ENCODE measurements at places on chromosomes 12 and 14. TPM values are rescaled to one million over a fixed set of nuclear protein-coding genes. Genes with fewer than 3 reads are reported as not detected.

TSPAN8 gene
- total RNA-seq: 269 TPM

GRCh38 chr12:89918172-89918846, 209.7 kb upstream of the ATP2B1 start:
- peak; percentile 98 for DNase-seq

DNA sequence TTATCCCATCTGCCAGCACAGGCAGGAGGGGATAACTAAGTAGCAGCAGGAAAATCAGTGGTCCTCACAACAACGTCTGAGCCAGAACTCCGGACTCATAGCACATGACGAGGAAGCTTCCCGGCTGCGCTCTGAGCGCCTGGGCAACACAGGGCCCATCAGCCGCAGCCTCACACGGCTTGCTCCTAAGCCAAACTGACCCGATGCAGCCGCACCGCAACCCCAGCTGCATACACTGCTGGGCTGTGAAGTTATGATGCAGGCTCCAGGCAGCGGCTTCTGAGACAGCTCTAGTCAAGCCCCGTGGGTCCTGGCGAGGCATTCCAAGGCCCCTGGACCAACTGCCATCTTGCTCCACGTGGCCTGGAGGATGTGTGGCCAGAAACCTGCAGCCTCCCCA, 28.1 kb downstream of the ZFYVE21 start:
- DNase-seq: no peak

KCNK10 gene
- total RNA-seq: not detected

DNA sequence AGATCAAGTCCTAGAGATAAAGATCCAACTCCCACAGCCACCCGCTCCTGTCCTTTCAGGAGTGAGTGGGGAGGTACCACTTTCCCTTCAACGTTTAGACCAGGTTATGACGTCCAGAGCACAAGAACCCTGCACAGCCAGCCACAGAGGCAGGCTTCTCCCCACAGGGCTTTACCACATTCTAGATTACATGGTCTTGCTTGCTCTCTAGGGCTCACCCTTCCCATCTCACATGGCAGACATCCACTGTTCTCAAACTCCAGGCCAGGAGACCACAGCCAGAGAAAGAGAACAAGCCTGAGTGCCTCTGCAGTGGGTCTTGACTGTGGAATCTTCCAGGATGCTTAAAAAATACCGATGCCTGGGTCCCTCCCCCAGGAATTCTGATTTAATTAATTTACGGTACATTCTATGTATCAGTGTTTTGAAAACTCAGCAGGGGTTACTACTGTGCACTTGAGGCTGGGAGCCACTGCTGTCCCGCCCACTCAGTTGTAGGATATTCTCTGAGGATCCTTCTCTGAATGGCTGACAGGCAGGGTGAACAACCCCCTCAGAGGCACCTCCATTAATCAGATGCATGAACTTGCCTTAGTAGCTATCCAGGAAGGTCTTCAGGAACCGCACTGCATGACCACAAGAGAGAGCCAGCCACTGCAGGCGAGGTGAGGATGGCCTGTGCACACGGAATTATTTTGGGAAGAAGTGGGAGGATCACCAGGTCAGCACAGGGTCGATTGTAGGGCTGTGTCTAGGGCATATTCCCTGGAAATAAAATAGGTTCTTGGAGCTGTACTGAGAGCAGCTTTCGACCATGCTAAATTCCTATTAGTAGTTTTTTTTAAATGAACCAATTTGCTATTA, 21.5 kb upstream of the SOCS2 start:
- no peak for DNase-seq

GZMH gene
- not detected for total RNA-seq

CD63 gene
- 867 TPM for total RNA-seq

GRCh38 chr12:116397148-116397547, 119.7 kb upstream of the MED13L start:
- DNase-seq: no peak

DNA sequence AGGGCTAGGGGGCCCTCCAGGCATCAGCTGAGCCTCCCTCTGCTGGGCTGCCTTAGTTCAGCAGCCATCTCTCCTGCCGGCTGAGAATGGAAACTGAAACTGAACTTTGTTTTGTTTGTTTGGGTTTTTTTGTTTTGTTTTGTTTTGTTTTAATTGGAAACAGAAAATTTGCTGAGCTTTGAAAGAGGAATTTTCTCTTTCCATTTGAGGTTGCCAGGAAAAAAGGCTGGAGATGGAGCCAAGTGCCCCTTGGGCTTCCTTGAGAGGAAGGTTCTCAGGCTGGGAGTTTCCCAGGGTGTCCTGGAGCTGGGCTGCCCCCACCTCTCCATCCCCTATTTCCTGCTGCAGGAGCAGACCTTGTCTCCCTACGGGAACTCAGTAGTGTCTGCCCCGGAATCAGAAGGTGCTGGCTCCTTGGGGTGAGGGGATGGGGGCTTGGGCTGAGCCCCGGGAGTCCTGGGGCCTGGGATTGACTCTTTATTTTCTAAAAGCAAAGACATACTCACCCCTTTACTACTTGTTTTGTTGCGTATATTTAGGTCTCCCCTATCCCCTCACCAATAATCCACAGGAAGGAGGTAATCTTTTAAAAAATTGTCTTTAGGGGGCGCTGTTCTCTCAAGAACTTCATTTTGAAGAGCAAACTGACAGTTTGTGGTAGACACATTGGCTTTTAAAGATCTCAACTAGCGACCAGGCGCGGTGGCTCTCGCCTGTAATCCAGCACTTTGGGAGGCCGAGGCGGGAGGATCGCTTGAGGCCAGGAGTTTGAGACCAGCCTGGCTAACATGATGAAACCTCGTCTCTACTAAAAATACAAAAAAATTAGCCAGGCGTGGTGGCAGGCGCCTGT, 21.3 kb upstream of the OASL start:
- DNase-seq: peak; percentile 47

DNA sequence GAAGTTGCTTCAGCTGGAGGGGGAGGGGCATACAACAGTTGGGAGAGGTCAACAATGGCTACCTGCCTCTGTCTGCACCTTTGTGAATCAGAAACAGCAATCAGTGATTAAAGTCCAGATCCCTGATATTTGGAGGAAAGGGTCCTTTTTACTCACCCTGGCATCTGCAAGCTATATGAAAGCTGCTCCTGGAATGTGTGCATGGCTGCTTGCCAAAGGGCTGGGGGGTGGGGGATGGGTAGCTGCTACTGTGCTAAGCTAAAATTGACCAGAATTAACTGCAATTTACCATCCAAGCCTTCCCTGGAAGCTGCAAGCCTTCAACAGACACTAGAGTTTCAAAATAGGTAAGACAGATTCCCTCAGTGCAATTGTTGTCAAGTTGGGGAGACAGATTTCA, 13.5 kb upstream of the GTF2A1 start:
- DNase-seq: no peak

CCDC196 gene
- not detected for total RNA-seq

- DNase-seq: no peak
Observed at GRCh38 chr12:109920261-109920780, 20.2 kb downstream of the TCHP start.

- DNase-seq: peak; percentile 49
Observed at GRCh38 chr12:13175499-13175898, 21.0 kb upstream of the EMP1 start.

- DNase-seq: no peak
Observed at GRCh38 chr12:10115890-10116289, 14.1 kb downstream of the CLEC7A start.

SLC8A3 gene
- not detected for total RNA-seq

NINJ2 gene
- 10.9 TPM for total RNA-seq

DNA sequence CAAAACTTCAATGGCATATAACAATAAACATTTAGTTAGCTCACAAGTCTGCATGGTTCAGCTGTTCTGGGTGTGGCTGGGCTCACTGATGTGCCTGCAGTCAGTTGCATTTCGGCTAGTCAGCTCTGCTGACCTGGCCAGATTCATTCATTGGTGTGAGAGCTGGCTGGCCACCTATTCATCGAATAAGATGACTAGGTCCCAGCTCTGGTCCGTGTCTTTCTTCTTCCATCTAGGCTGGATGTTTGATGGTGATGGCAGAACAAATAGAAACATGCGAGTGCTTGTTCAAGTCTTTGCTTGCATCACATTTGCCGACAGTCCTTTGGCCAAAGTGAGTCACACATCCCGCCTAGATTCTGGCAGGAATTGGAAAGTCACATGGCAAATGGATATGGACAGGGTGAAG, 203.3 kb upstream of the CRY1 start:
- no peak for DNase-seq

GRCh38 chr14:88631091-88631490, 68.3 kb downstream of the ZC3H14 start:
- no peak for DNase-seq

TMEM132C gene
- not detected for total RNA-seq

SMAGP gene
- 93.2 TPM for total RNA-seq

- no peak for DNase-seq
Observed at GRCh38 chr14:99156814-99157213, 115.2 kb downstream of the BCL11B start.

GRCh38 chr14:41362139-41362538, 244.5 kb upstream of the LRFN5 start:
- peak; percentile 11 for DNase-seq

- DNase-seq: no peak
Observed at GRCh38 chr12:9971181-9971580, at the start of gene CLEC12A. TSS of gene CLEC12A (plus strand) at chr12:9971409. CDS start at chr12:9971597, 188 bp downstream.

PZP gene
- not detected for total RNA-seq

NGB gene
- not detected for total RNA-seq

- DNase-seq: no peak
Observed at GRCh38 chr14:92886337-92886736, 36.6 kb upstream of the CHGA start.

MMP19 gene
- total RNA-seq: not detected

DNA sequence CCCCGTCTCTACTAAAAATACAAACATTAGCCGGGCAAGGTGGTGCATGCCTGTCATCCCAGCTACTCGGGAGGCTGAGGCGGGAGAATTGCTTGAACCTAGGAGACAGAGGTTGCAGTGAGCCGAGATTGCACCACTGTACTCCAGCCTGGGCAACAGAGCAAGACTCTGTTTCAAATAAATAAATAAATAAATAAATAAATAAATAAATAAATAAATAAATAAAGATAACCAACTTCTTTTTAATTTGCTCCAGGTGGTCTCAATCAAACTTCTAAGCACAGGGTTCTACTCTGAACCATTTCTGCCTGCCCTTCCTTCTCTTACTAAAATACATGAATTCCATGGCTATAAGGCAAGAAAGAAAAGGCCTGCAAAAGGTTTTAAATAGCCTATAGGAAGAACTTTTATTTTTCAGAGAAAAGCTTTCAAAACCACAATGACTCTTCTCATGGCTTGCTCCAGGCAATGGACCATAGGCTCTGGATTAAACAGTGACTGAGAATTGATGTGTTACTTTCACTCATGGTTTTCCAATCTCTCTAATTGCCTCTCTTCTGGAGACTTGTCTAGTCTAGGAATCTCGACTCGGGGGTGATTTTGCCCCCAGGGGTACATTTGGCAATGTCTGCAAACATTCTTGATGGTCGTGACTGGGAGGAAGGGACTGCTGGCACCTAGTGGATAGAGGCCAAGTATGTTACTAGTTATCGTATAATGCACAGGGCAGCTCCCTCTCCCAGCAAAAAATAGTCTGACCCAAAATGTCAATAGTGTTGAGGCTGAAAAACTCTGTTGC, 14.4 kb downstream of the IGF1 start:
- DNase-seq: no peak

DNA sequence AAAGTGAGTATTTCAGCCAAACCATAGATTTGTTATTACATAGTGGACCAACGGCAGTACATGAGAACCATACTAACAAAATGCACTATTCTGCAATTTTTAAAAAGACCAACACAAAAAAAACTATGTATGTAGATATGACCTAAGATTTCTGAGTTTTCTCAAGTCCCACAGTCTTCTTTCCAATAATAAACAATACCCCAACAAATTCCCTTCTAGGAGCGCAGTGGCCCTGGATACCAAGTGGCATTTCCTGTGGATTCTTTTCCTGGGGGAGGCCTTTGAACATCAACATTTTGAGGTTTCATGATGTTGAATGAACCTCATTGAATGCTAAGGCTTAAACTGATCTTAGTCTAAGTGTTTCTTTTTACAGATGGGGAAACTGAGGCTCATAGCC, 210.5 kb downstream of the BCAT1 start:
- no peak for DNase-seq

- no peak for DNase-seq
Observed at GRCh38 chr12:6650832-6651231, 3.6 kb upstream of the ACRBP start.

DNA sequence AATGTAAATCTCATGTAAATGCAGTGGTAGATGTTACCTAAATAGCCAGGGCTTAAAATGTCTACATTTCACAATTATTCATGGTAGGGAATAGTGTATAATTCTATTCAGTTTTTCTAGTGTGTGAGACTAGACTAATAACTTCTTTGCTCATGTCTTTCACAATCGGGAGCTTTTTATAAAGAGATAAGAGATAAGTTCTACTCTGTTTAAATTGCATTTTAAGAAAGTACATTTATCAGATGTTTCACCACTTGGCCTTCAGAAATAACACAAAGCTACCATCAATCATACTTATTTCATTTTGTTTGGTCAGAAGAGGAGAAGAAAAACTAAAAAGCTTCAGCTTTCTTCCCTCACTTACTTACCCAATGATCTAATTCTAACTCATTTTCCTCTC, 725.5 kb upstream of the FLRT2 start:
- no peak for DNase-seq

CIROP gene
- total RNA-seq: not detected

IL26 gene
- total RNA-seq: not detected

DNA sequence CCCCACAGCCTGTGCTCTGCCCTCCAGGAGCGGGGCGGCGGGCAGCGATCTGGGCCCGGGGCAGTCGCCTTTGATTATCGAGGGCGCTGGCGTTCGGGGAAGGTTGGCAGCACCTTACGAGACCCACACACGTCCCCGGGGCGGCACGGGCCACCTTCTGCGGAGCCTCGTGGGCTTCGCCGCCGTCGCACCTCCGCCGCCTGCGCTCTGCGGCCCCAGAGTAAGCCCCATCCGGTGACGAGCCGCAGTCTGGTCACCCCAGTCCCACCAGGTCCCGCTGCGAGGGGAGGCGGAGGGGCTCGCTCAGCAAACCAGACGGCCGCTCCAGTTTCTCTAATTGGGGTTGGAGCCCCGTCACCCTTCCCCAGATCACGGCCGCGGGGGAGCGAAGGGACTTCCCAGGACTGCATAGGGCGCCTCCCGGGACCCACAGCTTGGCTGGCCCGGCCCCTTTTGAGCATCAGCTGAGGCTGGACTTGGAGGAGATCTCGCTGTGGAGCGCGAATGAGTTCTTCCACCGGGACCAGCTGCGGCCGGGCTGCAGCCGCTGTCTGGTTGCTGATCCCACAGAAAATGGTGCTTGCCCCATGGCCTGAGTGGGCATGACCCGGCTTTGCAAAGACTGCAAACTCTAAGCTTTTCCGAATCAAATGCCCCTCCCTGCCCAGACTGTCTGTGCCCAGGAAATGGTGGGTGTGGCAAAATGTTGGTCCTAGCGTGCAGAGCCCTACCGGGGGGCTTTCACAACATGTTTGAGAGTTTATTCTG, 560 bp downstream of the LGALS3 start:
- peak; percentile 56 for DNase-seq

Measured in HT-29 (cell line).